ENCODE measurements at places on chromosomes 11 and 22.

DNA sequence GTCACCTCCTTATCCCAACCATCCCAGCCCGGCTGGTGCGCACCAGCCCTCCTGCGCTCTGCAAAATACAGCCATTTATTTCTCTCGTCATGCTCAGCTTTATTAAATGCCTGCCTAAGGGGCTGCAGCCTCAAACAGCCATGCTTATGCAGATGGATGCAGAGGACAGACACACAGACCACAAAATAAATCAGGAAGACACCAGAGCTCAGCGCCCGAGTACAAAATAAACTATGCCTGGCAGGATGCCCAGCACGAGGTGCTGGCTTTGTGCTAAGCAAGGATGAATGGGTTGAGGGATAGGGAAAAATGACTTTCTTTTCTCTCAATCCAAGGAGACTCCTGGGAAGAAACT, 70.5 kb downstream of the RPUSD4 start:
- DNase-seq: no peak

- DNase-seq: no peak
Observed at GRCh38 chr11:33160136-33160535, 1.1 kb downstream of the CSTF3 start.

GRCh38 chr11:110991661-110992355, 253.7 kb upstream of the POU2AF2 start:
- DNase-seq: no peak

GRCh38 chr11:47143322-47143721, 33.4 kb downstream of the ARFGAP2 start:
- DNase-seq: no peak

DNA sequence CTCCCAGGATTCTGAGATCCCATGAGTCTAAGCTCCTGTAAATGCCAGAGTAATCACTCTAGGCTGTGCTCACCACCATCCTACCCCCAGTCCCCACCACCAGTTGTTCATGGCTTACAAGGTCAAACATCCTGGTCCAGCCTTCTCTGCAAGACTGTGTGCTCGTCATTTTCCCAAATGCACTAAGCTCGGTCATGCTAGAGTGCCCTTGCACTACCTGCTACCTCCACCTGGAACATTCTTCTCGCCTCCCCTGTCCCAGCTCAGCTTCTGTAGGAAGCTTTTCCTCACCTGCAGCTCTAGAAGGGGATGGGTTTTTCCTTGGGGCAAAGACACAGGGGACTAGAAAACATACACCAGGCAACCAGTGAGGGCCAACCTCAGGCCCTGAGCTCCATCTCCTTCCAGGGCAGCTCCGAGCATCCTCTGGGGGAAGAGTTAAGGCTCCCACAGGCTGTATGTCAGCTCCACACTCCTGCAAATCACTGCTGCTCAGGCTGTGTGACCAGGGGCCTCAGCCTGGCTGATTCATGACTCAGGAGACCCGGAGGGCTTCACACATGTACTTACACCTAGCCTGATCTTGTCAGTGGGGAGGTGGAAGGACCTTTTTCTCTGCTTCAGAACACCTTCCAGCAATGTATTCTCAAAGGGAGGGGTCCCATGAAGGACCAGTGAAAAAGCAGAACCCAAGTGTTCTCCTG, 37.2 kb upstream of the CSNK2A3 start:
- DNase-seq: no peak

DNA sequence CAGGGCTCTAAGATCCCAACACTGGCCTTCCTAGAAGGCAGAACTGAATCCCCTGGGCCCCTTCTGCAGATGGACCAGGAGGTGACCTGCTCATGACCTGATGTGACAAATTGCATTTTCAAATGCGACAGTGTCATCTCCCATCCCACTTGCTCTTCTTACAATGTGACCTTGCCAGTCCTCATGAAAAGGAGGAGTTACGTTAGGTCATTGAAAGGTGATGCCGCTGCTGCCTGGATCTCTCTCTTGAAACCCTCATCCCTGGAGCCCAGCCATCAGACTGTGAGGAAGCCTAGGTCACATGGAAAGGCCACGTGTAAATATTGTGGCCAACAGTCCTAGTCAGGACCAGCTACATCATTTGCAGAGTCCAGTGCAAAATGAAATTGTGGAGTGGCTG, 5.7 kb upstream of the C1QTNF4 start:
- DNase-seq: no peak

DNA sequence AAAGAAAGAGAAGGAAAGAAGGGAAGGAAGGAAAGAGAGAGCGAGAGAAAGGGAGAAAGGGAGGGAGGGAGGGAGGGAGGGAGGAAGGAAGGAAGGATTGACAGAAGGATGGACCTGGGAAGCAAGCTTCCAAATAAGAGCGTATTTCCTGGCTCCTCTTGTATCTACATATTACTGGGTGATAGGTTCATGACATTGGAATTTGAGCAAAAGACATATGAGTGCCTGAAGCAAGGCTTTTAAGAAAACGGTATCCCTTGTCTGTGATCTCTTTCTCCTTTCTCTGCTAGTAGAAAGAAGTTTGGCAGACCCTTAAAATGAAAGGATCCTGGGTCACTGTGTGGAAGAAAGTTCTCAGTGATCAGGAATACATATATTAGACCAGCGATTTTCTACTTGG, 932.2 kb upstream of the CCDC90B start:
- DNase-seq: no peak

GRCh38 chr11:117199053-117199915, at the start of gene TAGLN:
TAGLN (plus strand) TSS chr11:117199370; CDS start chr11:117203014, 3,644 bp downstream.
- no peak for DNase-seq
